ENCODE measurements at places on chromosomes 5 and 9. TPM values are rescaled to one million over a fixed set of nuclear protein-coding genes. Genes with fewer than 3 reads are reported as not detected.
A peak's percentile ranks its signal among the peaks of the same experiment; 100 is the strongest.

Gene SLC6A3
- not detected for total RNA-seq

Gene RANBP6
- 24.9 TPM for total RNA-seq

Gene GMCL2
- total RNA-seq, result under 0.01 TPM

Gene SPAAR
- total RNA-seq, result 0.17 TPM

- DNase-seq, result no peak
These were observed 59.3 kb downstream of the ZFAND5 start for GRCh38 chr9:72305707-72306106.

GRCh38 chr9:100350188-100350587, 2.6 kb downstream of the TEX10 start:
- no peak for DNase-seq

DNA sequence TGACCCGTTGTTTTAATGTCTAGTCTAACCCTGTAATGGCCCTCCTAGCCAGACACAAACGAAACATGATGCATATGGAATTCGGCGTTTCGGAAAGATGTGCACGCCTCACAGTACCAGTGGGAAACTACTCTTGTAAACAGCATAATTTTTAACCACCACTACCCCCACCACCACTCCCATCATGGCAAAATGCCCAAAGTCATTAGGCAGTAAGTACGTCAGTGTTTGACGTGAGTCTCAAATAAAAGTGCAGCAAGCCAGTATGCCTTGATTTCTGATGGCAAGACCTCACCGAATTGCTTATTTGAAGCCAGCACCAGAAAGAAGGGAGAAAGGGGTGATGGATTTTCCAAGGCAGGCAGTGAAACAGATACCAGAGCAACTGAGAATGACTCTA, 71.4 kb downstream of the ADRB2 start:
- DNase-seq, result peak; percentile 73

- DNase-seq, result peak; percentile 44
These were observed 49.0 kb downstream of the DAPK1 start for GRCh38 chr9:87546704-87547103.

All from fibroblast of lung (primary cell).